ENCODE measurements at places on chromosomes 6 and 20.

- no peak for DNase-seq
Observed at GRCh38 chr6:49004801-49005200, 458.3 kb downstream of the MMUT start.

DNA sequence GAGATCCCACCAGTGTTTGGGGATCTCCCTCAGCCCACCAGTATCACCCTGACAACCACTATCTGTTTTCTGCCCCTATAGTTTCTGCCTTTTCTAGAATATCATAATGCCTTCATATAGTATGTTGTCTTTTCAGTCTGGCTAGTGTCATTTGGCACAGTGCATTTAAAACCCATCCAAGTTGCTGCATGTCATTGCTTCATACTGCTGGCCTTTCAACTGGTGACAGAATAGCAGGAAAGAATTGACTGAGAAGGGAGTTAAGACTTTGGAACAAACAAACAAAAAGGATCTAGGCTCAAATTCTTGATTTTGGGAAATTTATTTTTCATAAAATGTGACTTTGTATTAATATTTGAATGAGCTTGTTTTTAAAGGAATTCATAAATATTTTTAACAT lies 4.5 kb downstream of the LMBRD1 start:
- DNase-seq, result no peak

- DNase-seq, result no peak
Observed at GRCh38 chr20:57546956-57547649, 13.8 kb upstream of the PCK1 start.

DNA sequence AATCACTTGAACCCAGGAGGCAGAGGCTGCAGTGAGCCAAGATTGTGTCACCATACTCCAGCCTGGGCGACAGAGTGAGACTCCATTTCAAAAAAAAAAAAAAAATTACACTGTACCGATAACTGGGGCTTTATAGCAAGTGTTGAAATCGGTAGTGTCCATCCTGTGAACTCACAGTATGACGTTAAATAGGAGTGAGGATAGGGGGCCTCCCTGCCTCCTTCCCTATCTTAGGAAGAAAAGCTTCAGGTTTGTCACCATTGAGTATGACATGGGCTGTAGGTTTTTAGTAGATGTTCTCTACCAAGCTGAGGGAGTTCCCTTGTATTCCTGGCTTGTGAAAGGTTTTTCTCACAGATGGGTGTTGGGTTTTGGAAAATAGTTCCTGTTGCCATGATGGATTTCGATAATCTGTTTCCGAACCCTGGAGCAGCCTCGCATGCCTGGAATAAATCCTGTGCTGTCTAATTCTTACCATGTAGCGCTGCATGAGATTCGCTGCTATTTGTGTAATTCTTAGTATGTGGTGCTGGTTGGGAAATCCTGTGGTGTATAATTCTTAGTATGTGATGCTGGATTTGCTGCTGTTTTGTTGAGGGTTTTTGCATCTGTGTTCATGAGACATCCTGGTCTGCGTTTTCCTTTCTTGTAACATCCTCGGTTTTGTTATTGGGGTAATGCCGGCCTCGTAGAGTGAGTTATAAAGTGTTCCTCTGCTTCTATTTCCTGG lies 23.6 kb downstream of the NTSR1 start:
- no peak for DNase-seq

- DNase-seq, result no peak
Observed at GRCh38 chr6:80792151-80792550, 685.7 kb downstream of the BCKDHB start.

- no peak for DNase-seq
Observed at GRCh38 chr20:19937218-19937617, 79.9 kb upstream of the NAA20 start.

DNA sequence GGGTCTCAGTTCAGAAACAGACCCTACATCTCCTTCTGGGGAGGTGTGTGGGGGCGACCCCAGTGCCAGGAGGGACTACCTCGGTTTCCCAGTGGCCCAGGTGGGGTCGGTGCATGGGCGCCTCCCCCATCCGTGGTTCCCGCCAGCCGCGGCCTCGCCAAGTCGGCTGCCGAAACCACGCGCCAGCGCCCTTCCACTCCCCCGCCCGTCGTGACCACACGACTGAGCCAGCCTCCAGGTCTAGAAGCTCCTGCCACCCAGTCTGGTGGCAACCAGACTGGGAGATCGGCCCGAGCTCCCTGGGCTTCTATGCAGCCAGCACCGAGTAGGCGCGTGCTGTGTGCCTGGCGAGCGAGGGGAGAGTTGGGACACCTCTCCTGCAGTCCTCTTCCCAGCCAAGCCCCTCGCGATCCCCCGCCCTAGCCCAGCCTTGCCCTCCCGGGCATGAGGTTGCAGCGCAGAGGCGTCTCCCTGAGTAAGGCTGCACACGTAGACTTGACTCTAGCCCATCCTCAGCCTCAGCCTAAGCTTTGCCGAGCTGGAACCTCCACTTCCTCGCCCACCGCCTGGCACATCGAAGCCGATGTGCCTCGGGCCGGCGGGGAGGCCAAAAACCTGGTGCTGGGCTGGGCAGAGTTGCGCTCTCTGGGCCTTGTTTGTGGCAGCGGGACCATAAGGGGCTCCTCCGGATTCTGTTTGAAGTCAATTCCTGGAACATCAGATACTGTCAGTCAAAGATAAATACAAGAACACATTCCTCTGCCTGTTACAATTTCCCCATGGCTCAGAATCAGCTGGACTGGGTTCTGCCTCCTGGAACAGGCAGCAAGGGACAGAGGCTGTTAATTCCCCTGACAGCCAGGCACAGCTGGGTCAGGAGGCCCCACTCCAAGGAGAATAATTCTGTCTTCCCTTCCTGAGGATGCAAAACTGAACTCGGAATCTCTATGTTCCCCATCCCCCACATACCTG lies 1.5 kb upstream of the CPNE5 start:
- DNase-seq, result no peak

- no peak for DNase-seq
Observed at GRCh38 chr20:43669332-43669731, 2.4 kb downstream of the MYBL2 start.

- DNase-seq, result no peak
Observed at GRCh38 chr6:156867121-156867520, 89.9 kb downstream of the ARID1B start.

DNA sequence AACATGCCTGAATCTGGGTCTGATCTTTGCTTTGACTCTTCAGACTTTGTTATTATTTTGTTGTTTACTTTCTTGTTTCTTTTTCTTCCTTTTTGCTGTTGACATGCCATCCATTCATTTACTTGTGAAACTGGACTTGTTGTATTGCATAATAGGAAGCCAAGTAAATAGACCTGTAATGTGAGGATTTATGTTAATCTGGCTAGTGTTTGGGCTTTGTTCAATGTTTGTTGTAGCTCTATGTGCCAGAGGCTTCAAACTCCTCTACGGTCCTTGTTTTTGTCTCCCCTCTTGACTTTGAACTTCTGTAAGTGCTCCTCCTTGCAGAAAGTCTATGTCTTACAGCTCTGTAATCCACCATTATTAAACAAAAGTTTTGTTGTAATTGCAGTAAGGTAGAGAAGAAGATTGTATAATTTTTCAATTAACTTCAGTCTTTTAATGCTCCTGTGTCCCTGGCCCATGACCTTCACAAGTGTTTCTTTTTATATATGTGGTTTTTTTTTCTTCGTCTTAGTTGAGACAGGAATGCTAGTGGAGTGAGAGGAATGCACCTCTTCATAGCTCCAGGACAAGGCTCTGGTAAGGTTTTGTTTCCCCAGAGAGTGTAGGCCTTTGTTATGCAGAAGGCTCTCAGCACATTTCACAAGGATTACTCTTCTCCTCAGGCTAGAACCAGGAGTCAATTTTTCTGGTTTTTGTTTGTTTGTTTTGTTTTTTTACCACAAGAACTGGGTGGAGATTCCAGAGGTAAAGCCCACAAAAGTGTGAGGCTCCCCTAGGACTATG lies 1061.8 kb upstream of the CITED2 start:
- no peak for DNase-seq

GRCh38 chr6:94988701-94989100 lies 588.6 kb upstream of the MANEA start:
- DNase-seq, result no peak

DNA sequence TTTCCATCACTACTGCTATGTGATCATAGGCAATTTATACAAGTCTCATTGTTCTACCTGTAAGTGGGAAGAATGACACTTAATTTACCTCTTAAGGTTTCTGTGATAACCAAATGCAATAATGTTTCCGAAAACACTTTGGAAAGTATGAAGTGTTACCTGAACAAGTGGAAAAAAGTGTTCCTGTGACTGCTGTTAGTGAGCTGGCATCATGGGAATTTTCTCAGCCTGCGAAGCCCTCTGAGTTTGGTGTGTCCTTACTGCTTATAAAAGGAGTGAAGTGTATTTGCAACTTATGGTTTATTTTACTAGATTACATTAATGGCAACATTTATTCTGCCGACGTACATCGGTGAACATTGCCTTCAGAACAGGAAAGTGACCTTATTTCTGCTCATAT lies 133.0 kb downstream of the AKAP7 start:
- DNase-seq, result no peak

DNA sequence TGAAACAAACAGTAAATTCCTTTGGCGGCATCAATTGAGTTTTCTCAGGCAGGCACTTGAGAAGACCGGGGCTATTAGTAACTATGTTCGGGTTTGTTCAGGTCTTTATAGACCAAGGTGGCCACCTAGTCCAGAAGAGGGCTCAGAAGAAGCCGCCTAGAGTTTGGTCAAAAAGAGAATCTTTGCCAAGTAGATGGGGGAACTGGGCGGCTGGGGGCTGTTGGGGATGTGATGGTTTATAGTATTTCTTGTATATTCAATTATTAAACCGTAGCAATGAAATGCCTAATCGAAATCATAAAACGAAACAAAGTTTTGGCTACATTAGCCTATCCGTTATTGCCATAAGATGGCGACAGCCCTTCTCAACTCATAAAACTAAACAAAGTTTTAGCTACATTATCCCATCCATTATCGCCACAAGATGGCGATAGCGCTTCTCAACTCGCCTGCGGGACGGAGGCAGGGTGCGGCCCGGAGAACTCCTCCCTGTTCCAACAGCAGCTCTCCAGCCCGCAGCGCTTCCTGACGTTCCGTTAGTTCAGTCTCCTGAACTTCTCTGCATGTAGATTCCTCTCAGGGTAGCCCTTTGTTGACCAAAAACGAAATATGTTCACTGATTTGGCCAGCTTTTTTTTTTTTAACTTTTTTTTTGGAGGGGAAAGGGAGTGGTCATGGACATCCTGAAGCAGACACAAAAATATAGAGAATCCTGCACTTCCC lies 120.5 kb upstream of the PRSS16 start:
- peak; percentile 50 for DNase-seq

- DNase-seq, result no peak
Observed at GRCh38 chr6:148550569-148550968, 196.3 kb upstream of the UST start.

DNA sequence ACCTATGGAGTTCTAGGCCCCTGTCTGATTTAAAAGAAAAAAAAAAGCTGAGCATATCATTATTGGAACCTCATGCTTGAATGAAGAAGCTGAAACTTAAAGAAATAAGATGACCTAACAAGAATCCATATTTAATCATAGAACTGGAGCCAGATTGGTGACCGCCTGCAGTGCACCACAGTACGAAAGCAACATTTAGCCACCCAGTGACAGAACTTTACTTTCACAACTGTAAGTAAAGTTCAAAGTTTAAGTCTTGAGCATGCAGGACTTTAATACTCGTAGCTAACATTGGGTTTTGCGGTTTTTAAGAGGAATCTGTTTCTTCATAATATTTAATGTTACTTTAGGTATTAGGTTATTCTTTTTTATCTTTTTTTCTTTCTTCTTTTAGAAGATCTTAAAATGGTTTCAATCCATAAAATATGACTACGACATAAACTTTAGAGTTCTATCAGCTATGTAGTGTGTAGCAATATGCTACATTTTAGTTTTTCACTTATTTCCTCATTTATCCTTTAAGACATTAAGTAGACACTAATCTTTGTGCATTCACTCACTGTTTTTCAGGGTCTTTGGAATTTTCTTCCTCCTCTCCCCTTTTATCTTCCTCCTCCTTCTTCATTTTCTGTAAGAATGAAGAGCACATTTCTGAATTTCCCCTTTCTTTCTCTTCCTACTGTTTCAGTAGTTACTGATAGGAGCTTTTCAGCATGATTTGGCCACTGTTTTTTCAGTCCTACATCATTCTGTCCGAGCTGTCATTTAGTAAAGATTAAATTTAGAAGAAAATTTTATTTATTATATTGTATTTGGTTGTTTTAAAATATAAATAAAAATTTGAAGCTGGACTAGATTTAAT lies 514.1 kb downstream of the GRIK2 start:
- no peak for DNase-seq

- no peak for DNase-seq
Observed at GRCh38 chr6:69937402-69938136, 71.2 kb downstream of the COL19A1 start.

DNA sequence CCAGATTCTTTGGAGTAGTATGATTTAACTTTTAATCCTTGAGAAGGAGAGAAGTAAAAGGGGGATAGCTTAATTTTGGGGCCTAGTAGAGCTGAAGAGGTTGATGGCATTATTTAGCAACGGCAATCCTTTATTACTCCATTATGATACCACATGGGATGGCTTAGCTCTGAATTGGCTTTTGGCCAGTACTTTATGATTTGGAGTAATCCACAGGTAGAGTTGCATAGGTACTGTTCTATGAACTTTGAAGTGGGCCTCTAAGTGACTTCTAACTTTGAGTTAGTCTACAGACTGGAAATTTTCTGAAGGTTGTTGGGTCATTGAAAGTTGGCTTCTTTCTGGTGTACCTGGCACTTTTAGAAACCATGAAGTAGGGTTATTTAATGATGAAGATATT lies 11.6 kb downstream of the YWHAB start:
- no peak for DNase-seq

- no peak for DNase-seq
Observed at GRCh38 chr6:25290306-25291060, 11.3 kb downstream of the CARMIL1 start.

DNA sequence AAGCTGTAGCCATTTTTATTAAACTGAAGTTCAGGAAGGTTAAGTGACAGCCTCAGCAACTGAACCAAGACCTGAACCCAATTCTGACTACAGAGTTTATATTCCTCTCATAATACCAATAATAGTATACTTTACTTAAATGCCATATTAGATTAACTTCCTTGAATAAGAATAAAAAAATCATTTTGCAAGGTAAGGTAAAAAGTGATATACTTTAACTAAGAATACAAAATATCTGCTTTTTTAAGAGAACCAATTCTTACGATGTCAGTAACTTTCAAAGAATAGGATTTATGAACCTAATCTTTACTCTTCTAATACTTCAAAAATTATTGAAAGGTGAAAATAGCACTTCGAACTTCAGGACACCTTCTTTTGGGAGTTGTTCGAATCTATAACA lies 3.7 kb downstream of the RAD21L1 start:
- DNase-seq, result no peak

DNA sequence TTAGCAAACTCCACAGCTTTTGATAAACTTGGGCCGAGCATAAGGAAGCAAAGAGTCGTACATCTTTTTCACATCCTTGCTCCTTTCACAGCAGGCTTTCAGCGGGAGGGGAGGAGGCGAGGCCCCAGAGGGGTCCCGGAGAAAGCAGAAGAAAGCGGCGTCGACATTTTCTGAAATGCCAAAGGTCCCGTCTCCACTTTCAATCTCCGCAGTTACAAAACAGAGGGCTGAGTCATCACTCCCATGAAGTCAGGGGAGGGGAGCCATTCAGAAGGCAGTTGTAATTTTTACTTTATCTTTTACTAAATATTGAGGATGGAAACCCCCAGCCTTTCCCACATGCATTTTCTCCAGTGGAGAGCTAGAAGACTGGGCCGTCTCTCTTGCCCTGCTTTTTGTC lies 174.2 kb upstream of the THBS2 start:
- DNase-seq, result no peak

GRCh38 chr20:55961376-55962330 lies 43.7 kb downstream of the CBLN4 start:
- no peak for DNase-seq

GRCh38 chr20:61583356-61583755 lies 331.3 kb downstream of the CDH4 start:
- no peak for DNase-seq

- no peak for DNase-seq
Observed at GRCh38 chr20:9103955-9104354, 35.1 kb downstream of the PLCB4 start.
